ENCODE measurements at places on chromosomes 7 and 10.

GRCh38 chr7:6256677-6257535 lies 15.5 kb downstream of the CYTH3 start:
- peak; percentile 75 for DNase-seq

DNA sequence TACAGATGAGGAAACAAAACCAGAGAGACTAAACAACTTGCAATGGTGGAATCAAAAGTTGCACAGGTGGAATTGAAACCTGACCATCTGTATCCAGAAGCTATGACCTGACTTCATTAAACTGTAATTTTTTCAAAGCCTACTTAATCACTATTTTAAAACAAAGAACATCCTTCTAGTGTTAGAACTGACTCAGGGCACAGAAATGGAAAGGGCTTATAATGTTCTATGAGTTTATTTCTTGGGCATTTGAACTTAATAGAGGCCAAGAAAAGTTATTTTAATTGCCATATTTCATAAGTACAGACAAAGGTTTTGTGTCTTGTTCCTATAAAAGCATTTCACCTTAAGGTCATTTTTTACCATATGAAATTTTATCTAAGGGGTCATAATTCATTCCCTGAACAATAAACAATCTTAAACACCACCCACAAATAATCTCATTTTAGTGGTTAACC lies 8.8 kb downstream of the ITGB1 start:
- DNase-seq, result no peak

GRCh38 chr7:136496551-136496950 lies 371.9 kb upstream of the CHRM2 start:
- no peak for DNase-seq

GRCh38 chr7:22635349-22635748 lies 91.7 kb upstream of the IL6 start:
- DNase-seq, result no peak

- DNase-seq, result no peak
These were observed 1024.6 kb downstream of the SORCS1 start for GRCh38 chr10:106139915-106140314.

GRCh38 chr7:132492823-132493445 lies 83.3 kb downstream of the PLXNA4 start:
- DNase-seq, result no peak

DNA sequence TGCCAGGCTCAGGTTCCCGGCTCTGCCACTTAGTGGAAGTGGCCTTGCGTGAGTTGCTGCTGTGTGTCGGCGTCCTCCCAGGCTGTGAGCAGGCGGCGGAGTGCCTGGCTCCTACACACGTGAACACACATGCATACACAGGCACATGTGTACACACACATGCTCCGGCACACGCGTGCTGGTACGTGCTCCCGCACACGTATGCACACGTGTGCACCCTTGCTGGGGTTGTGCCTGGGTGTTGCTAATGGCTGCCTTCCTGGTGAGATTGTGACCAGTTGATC lies 107.6 kb downstream of the INPP5A start:
- no peak for DNase-seq

DNA sequence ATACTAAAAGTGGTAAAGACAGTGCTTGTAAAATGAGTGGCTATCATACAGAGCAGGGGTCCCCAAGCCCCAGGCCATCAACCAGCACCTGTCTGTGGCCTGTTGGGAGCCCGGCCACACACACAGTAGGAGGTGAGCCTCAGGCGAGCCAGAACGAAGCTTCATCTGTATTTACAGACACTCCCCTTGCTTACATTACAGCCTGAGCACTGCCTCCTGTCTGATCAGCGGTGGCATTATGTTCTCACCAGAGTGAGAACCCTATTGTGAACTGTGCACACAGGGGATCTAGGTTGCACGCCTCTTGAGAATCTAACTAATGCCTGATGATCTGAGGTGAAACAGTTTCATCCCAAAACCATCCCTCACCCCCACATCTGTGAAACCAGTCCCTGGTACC lies 58.7 kb downstream of the ITGA8 start:
- DNase-seq, result no peak

DNA sequence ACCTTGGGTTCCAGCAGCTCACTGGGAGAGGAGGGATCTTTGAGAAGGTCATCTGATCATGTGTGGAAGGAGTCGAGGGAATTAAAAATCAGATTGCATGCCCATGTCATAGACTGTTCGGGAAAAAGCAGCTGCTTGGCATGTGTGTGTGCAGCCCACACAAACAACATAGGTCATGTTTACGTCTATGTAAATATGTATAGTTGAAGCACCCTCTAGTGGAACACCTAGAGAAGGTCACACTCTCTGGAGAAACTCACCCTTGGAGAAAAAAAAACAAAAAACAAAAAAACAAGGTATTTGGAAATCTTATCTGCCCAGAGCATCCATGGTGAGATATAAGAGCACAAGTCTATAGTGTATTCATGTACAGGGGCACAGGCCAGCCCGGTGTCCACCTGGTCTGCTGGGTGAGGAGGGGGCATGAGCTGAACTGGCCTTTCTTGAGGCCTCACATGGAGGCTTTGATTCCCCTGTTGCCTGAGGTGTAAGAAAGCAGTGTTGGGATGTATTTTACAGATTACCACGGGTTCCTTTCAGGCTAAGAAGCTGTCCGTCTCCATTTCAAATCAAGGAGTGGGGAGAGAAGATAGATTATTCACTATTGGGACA lies 98.0 kb downstream of the NPY start:
- peak; percentile 22 for DNase-seq

DNA sequence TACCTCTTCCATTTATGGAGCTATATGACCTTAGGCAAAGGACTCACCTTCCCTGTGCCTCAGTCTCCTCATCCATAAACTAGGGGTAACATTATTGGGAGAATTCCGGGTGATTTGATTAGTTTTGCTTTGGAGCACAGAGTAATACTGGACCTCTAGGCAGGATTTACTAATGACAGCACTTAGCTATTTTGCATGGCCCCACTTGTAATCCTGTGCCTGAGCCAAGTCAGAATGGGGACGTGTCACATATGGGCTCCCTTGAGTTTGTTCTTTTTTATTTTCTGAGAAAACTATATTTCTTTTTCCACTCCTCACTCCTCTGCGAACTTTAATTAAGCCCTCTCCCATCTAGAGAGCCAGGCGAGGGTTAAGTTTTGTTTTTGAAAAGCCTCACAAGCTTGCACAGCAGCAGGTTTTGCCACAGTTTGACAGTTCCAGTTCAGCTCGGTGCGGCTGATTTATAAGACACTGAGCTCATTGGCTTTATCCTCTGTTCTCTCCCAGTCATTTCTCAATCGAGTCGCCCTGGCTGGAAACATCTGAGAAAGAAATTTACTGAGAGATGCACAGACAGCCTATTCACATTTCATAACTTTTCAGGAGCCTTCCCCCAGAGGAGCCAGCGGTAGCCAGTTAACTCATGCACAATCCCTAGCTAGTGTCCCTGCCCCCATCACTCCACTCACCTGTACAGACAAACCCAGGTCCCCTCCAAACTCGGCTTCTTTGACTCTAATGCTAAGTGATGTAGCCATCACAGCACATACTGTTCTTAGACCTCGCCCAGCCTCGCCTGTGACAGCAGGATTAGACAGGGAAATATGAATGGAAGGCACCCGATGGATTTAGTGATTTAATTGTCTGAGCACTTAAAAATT lies 441.9 kb upstream of the NPVF start:
- no peak for DNase-seq

DNA sequence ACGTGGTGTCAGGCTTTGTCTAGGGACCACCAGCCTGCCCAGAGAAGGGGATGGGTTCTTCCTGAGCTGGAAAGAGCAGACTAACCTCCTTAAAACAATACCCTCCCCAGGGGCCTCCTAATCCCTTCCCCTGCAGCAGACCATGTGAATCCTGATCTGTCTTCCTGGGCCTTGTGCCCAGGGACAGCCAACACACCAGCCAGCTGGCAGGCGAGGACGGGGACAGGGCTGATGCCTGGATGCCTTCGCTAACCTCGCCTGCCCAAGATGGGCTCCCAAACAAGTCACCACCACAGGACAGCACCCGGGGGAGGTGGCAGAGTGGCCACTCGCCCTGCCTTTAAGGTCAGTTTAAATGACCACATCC lies 17.6 kb downstream of the PODXL start:
- peak; percentile 93 for DNase-seq

DNA sequence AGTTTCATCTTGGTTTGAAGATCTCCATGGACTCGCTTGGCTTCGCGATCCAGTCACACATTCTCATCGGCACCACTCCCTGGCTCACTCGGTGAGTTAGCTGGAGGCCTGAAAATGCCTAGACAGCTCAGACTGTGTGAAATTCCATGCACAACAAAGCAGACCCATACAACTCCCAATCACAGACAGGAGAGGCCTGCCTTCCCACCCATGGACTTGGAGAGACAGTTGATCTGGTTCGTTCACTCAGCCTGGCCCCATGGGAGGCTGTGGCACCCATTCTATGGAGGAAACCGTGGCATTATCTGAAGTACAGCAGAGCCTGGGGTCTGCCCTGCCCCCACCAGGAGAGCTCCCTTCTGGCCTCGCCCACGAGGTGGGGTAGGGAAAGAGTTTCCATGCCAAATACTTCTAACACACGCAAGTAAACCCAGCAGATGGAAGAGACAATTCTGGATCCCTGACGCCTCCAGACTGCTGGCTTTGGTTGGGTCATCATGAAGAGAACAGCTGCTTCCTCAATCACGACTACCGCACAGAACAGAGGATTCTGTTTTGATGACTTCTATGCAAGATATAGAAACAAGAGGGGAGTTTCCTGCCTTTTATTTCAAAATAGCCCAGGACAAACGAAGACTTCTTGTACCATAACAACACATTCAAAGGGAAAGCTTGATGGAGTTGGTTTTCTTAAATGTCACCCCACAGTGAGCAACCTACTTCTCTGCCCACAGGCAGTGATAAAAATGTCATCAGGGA lies 15.9 kb downstream of the FAM53B start:
- peak; percentile 98 for DNase-seq

Measured in myocyte (in vitro differentiated cells).